ENCODE measurements at places on chromosomes 5 and 9.
A peak's percentile ranks its signal among the peaks of the same experiment; 100 is the strongest.

- no peak for DNase-seq
These were observed 25.1 kb upstream of the GCNT1 start for GRCh38 chr9:76433836-76434235.

GRCh38 chr5:161027763-161028162, 175.8 kb upstream of the ATP10B start:
- no peak for DNase-seq

GRCh38 chr5:36300927-36301540, 668 bp downstream of the RANBP3L start:
- no peak for DNase-seq

DNA sequence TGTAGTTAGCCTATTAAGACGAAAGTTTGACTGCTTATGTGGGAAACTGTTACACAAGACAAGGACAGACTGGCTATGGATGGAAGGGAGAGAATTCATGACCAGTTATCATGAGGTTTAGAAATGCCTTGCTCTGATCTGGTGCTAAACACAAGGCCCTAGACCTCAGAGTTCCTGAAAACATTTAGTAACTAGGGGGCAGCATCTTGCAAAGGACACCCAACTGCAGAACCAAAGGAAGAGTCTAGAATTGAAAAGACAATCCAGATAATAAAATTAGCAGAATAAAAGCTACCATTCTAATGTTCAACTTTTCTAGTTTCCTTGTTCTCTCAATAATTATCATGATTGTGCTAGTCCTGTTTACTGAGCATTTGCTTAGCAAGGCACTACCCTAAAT, 130.5 kb upstream of the GPR151 start:
- DNase-seq, result peak; percentile 3

DNA sequence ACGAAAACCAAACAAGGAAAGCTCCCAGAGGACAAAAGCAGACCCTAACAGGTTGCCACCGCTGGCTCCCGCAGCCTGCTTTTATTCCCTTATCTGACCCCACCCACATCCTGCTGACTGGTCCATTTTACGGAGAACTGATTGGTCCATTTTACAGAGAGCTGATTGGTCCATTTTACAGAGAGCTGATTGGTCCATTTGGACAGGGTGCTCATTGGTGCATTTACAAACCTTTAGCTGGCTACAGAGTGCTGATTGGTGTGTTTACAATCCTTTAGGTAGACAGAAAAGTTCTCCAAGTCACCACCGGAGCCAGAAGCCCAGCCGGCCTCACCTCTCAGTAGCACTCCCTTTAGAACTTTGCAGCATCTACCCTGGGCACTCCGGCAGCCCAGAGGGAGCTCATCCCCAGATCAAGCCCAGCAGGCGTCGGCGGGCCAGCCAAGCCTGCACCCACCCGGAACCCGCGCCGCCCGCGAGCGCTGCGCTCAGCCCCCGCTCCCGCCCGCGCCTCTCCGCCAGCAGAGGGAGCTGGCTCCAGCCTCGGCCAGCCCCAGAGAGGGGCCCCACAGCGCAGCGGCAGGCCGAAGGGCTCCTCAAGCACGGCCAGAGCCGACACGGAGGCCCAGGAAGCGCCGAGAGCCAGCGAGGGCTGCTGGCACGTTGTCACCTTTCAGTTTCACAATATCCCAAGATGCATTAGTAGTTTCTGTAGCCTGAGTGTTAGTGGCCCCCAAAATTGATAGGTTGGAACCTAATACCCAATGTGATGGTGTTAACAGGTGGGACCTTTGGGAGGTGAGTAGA, 35.3 kb upstream of the CLPTM1L start:
- DNase-seq, result no peak

- DNase-seq, result no peak
These were observed 189.1 kb upstream of the IL12B start for GRCh38 chr5:159519365-159519764.

DNA sequence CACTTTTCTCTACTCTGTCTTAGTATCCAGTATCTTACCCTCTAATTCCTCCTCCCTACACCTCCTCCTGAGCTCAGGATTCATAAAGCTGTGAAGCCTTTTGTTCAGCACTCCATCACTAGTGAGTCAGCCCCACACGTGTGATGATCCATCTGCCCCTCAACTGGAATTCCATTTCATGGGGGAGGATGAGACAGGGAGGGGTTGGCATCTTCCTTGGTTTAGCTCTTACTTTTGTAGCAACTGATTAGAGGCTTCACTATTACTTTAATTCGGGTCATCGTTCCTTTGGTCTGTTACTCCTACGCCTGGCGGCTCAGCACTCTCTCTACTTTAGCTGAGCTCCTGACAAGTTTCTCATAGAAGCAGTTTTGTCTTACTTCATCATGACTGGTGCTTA, 11.8 kb downstream of the BTNL8 start:
- no peak for DNase-seq

DNA sequence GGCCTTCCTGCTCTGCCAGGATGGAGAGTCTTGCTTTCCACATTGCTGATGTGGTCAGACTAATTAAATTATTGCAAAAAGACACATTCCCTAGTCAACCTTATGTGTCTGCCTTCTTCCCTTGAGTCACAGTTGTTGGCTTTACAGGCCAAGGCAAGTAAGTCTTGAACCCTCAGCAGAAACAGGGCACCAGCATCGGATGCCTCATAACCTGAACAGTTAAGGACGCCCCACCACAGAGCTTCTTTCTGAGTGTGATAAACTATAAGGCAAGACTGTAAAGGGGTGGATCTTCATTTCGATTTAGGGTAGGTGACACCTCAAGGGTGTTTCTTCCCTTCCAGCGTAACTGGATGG, 670 bp upstream of the KIF2A start:
- no peak for DNase-seq

GRCh38 chr9:132372177-132373095, 17.6 kb upstream of the SETX start:
- DNase-seq, result peak; percentile 76

DNA sequence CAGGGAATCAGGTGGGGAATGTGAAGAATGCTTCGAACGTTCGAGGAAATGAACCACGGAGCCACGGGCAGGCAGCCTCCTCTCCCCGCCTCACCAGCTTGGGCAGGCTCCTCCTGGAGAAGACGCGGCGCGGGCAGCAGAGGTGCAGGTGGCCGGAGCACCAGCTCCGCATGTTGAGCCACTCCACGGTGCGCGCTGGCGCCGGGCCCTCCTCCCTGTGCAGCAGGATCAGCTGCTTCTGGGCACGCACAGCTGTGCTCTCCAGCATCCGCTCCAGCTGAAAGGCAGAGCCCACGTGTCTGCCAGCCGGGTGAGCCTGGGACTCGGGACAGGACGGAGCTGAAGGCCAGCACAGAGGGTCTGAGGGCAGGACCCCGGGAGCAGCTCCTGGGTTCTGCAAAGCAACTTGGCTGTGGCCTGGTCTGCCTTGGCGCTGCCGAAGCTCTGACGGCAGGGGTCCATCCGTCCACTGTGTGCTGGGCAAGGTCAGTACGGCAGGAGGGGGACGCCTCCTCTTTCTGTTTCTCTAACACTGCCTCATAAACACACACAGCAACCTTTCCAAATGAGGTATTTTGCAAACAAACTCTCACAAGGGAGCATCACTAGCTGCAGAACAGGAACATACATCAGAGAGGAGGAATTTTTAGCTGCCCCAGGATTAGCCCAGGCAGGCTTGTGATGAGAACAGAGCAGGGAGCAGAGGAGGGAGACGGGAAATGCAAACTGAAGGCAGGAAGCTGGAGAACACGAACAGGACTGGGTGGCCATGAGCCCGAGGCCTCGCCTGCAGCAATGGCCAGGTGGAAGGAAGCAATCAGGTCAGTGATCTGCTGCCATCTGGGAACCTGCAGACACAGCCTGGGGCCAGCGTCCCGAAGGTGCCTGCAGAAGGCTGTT, 20.1 kb upstream of the NSMF start:
- DNase-seq, result no peak

- peak; percentile 26 for DNase-seq
These were observed 57.4 kb upstream of the PLPP6 start for GRCh38 chr9:4604678-4605095.

DNA sequence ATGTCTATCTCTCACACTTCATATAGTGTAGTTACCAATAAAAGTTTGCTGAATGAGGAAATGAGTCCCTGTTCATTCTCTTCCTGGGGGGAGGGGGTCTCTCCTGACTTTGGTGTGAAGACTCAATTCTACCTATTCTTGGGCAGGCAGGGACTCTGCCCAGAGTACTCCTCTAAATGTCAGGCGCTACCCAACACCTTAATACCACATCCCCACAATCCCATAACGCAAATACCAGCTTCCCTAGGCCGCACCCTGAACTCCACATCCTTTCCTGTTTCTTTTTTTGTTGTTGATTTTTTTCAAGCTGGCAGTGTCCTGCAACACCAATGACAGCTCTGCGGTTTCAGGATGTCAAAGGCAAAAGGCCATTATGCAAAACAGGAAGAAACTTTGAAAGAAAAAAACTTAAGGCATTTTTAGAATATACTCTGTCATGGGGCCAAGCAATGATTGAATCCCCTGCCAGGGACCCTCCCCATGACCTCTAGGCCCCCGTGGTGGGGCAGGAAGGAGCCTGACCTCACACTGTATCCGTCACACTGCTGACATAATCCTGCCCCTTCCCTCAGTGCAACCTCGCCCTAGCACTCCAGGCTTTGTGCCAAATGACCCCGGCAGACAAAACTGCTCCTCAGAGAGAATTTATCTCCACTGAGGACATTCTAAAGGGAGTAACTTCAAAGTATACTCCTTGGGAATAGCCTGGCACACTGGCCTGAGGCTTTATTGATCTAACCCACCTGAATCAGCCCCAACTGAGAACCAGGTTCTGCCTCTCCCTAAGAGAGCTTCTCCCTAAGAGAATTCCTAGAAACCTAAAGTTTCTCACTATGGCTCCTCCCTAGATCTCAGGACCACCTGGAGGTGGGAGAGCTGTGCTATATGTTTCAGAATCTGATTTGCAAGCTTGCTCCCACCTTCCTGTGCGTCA, 8.0 kb downstream of the B4GALT1 start:
- peak; percentile 70 for DNase-seq

GRCh38 chr9:108001237-108001636, 511.7 kb upstream of the KLF4 start:
- DNase-seq, result no peak

DNA sequence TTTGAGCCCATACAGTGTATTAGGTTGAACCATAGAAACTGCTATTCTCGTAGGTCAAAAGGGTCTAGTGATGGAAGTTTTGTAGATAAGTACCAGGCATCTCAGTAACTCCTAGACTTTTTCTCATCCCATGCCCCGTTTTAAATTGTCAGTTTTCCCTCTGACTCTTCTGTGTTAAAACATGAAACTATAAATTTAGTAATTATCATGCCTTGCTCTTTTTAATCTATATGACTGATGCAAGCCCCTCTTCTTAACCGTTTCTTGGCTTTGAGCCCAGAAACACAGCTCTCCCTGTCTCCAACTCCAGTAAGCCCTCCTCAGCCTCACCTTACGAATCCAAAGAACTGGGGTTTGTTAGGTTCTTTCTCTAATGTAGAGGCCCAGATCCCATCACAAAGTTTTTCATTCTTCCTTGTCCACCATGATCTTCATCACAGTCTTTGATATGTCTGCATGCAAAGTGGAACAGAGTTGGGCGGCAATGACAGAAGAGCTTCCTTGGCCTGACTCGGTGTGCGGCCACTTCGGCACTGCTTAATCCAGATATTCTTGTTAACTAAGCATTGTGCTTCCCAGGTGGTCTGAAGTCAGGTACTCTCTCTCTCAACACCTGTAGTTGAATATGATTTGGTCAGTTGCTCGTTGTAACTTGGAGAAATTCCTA, 21.1 kb downstream of the RGMB start:
- no peak for DNase-seq

DNA sequence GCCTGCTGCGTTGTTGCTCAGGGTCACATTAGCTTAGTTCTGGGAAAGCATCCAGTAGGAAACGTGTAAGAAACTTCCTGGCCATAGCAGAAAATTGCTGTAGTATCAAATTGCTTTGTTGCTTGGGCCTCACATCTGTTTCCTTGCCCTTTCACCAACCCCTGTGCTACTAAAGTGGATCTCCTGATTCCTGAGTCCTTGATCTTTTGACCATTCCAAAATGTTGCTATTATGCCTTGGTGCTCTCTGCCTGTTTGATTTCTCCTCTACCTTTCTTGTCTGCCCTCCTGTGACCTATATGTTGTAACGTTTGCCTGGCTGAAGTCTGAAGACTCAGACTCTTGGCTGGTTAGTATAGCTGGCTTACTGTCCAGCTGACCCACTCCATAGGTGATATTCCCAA, 350.5 kb downstream of the ADGRV1 start:
- no peak for DNase-seq

- DNase-seq, result peak; percentile 21
These were observed 59.2 kb downstream of the CDH18 start for GRCh38 chr5:19928562-19929421.

GRCh38 chr9:106478727-106479126, 384.2 kb upstream of the ZNF462 start:
- no peak for DNase-seq

DNA sequence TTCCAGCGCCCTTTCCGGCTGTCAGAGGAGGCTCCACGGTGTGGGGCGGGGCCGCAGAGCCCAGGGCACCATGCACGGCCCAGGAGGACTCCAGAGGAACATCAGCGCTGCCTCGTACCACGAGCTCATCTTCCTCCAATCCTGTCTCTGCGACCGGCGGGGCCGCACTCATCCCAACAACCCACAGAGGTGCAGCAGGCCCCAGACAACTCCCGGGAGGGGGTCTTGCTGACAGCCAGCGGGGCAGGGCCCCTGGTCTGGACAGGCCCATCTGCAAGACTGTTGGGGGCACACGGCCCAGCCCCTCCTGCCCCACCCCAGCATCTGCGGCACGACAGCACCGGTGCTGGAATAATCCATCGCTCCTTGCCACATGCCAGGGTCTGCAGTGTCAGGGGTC, 88.8 kb downstream of the OLFM1 start:
- DNase-seq, result no peak

- no peak for DNase-seq
These were observed 109.4 kb upstream of the DMRTA1 start for GRCh38 chr9:22337261-22337660.

- no peak for DNase-seq
These were observed 2.9 kb downstream of the BICD2 start for GRCh38 chr9:92761686-92762085.

DNA sequence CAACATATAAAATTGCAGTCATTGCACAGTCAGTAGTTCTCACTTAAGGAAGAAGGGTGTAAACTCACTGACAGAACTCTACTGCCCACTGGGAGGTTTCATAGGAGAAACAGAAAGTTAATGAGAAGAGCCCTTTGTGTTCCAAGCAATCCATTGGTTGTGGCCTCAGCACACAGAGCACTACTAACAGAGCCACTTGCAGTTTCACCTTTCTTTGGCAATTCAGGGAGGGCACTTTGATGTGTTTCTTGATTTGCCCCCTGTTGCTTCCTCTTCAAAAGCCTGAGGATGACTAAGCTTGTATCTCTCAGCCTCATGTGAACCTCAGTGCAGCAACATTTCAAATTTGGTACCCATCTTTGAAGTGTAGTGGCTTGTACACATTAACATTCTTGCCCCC, 409.4 kb downstream of the DMRTA1 start:
- no peak for DNase-seq

GRCh38 chr5:134088994-134089560, 25.4 kb upstream of the TCF7 start:
- no peak for DNase-seq

GRCh38 chr9:131237931-131238401, 38.3 kb downstream of the FAM78A start:
- DNase-seq, result peak; percentile 83

- DNase-seq, result no peak
These were observed 651 bp downstream of the TTC1 start for GRCh38 chr5:160009591-160009989.

GRCh38 chr9:88799541-88800328, 191.5 kb upstream of the S1PR3 start:
- DNase-seq, result no peak
